ENCODE measurements at places on chromosomes 4 and X. TPM values are rescaled to one million over a fixed set of nuclear protein-coding genes. Genes with fewer than 3 reads are reported as not detected.
A peak's percentile ranks its signal among the peaks of the same experiment; 100 is the strongest.

DNA sequence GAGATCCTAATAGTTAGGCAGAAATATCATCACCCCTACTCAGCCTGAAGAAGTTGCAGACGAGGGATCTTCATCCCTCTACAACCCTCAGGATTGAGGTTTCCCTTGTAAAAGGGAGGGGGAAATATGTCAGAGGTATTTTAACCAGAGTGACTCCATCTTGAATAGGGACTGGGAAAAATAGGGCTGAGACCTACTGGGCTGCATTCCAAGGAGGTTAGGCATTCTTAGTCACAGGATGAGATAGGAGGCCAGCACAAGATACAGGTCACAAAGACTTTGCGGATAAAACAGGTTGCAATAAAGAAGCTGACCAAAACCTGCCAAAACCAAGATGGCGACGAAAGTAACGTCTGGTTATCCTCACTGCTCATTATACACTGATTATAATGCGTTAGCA, 17.5 kb downstream of the IL13RA2 start:
- no peak for DNase-seq

GRCh38 chr4:88981556-88981955, 75.4 kb downstream of the FAM13A start:
- no peak for DNase-seq

DNA sequence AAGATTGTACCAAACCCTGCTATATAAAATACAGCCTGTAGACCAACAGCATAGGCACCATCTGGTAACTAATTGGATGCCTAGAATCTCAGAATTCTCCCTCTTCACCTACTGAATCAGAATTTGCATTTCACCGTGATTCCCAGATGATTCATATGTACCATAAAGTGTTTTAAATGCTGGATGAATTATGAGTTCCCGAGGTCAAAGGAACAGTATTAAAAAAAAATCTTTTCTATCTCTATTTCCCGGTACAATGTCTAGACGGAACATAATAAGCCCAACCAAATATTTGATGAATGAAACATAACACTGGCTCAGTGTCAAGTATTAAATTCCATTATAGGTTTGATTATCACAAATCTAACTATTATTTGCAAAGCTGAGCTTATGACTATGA, 280.0 kb downstream of the ANKRD50 start:
- DNase-seq: peak; percentile 24

The NAT8L gene
- total RNA-seq: 4.8 TPM

DNA sequence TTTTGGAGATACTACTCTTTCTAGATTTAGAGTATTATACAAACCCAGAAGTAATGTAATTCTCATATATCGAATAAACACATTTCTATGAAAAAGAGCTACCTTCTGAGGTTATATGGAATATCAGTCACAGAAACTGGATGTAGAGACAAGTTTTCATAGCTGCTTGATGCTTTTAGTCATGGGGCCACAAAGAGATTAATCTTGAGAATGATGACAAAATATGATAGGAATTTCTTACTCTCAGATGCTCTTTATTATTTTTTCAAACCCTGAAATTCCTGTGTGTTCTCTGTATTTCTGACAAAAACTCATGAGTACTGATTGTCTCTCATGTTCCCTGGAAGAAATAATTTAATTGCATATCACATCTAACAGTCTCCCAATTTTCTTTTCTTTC, 662.5 kb downstream of the RAPGEF2 start:
- DNase-seq: peak; percentile 54

The CYSLTR1 gene
- not detected for total RNA-seq

GRCh38 chr4:1035510-1035909, 24.1 kb downstream of the FGFRL1 start:
- no peak for DNase-seq

The SAGE1 gene
- total RNA-seq: not detected

The GPRIN3 gene
- 0.41 TPM for total RNA-seq

DNA sequence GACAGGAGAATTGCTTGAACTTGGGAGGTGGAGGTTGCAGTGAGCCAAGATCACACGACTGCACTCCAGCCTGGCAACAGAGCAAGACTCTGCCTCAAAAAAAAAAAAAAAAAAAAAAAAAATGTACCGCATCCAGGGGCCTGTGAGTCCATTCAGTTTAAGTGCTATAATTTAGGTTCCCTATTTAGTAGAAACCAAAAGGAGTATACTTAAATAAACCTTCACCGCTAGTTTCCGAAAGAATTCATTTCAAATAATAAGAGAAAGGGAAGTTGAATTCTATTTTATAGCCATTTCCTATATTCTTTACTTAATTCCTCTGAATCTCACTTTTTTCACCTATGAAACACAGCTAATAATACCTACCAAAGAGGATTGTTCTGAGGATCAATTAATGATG, 20.8 kb upstream of the LRBA start:
- DNase-seq: no peak

All from A172 (cell line).